ENCODE measurements at places on chromosomes 3 and 15.

DNA sequence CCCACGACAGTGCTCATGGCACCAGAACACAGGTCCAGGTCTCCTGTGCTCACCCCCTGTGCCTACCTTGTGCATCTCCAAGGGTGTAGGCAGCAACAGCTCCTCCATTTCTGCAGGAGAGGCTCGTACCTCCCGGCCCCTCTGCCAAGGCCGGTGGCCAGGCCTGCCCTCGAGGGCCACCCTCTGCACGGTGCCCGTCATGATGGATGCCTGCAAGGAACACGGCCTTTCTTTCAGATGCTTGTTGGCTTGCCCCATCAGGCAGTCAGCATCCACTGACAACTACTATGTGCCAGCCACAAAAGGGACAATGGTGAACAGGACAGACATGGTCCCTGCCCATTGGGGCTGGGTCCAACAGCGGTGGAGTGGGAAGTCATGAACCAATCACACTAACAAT is 43.8 kb downstream of the GRIP2 start:
- no peak for DNase-seq

- DNase-seq: no peak
Measured at GRCh38 chr3:158369279-158369678, 201.7 kb upstream of the MLF1 start.

DNA sequence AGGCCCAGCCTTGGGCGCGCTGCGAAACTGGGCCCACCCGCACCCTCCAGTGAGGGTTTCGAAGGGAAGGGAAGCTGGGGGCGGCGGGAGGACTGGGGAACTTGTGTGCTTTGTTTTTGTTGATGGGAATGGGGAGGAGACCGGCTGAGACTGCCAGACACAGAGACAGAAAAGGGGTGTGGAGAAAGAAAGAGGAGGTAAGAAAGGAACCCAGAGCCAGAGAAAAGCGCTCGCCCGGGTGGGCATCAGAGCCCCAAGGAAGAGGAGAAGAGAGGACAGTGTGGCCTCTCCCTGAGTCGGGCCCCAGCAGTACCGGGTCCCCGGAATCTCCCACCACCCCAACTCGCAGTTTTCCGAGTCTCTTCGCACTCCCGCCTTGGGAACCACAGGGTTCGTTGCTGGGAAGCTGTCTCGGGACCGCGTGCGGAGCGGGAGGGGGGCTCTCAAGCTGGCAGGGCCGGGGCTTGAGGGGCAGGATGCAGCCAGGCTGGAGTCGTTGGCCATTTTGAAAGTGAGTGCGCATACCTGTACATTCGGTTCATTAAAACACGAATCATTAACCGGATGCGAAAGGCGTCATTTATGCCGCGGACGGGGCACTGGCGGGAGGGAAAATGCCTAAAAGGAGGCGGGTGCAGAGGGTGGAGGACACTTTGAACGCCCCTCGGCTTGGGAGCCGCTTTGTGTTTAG is 3.1 kb downstream of the SKOR1 start:
- DNase-seq: no peak

DNA sequence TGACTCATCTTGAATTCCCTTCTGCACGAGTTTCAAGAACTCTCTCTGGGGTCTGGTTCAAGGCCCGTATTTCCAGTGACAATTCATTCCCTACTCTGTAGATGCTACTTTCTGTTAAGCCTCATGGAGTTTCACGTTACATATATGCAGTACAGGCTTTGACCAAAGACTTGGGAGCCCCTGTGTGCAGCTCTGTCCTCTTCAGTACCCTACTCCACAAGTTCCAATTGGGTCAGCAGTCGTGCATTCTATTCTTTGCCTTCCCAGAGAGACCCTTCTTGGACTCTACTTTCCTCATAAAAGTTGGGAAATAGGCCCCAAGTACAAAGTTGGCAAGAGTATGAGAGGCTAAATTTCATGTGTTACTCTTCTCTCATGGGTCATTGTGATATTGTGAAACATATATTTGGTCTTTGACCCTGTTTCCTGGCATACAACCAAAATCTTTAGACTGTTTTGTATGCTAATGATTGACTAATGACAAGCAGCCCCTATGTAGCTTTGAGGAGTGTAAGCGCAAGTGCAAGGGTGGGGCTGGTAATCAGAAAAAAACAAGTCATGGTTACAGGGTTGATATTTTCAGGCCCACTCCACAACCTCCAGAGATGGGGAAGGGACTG is 15.0 kb upstream of the CCDC50 start:
- no peak for DNase-seq

DNA sequence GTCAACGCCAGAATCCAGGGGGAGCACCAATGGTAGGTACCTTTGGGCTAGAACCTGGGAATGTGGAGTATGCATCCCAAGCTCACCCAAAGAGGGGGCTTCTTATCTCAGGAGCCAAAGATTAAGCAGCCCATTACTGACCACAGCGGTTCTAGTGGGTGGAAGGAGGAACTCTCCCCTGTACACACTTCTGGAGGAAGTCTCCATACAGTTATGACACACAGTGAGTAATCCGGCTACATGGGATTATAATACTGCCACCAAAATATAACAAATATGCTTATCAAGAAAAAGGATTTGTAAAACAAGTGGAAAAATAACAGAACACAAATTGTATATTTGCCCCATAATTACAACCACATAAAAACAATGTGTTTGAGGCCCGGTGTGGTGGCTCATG is 8.4 kb downstream of the MYO1E start:
- no peak for DNase-seq

DNA sequence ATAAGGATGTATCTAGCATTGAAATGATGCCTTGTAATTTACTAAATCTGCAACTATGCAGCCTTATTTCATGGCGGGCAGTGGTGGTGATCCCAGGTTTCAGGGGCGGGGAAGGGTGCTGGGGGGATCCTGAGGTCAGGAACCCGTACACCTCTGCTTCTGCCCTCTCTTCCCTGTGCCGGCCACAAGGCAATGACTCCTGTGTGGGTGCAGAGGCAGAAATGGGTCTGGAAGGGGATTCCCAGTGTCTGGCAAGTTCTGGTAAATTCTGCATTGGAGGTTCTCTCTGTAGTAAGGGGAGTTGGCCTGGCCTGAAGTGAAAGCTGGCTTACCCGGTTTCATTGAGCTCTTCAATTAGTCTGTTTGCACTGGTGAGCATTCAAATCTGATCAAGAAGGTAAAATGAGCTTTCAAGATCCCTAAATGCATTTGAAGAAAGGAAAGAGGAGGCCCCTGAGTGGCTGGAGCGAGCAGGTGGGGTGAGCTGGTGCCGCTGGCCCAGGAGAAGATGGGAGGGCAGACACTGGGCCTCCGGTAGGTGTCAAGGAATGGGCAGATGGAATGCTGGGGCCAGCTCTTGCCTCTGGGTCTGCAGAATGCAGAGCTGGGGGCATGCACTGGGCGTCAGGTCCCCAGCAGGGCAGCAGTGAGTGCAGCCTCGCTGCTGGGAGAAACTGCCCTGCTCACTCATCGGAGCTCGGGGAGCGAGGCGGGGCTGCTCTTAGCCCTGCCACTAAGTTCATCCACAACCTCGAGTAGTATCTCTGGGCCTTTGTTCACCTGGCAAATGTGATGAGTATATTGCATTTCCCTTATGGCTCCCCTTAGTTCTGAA is 13.7 kb downstream of the NRROS start:
- DNase-seq: no peak

Data from D721Med (cell line).